ENCODE measurements at places on chromosomes 11 and 22.
A peak's percentile ranks its signal among the peaks of the same experiment; 100 is the strongest.

DNA sequence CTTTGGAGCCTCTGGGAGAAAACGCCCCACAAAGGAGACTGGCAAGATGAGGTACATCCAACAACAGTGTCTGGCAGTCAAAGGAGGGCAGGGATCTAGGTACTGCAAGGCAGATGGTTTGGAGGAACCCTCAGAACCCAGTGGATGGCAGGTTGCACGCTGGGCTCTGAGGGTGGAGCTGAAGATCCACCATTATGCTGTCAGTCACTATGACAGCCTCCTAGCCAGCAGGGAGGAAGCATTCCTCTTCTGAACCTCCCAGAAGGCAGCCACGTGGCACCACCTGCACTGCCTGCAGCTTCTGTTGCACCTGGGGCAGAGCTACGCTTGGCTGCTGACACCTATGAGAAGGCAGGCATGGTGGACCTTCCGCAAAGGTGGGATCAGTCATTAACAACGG lies 40.2 kb downstream of the HTR3A start:
- no peak for DNase-seq

DNA sequence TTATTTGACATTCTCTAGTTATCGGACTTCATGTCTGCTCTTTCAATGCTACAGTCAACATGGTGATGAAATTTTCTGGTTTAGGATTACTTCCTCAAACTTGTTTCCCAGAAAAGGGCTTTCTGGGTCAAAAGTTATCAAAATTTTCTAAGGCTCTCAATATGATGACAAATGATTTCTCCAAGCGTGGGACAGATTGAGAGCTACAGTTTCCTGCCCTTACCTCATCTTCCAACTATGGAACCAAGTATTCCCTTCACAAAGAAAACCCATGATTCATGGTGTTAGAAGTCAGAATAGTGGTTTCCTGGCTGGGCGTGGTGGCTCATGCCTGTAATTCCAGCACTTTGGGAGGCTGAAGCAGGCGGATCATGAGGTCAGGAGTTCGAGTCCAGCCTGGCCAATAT lies 17.8 kb downstream of the MYO18B start:
- no peak for DNase-seq

GRCh38 chr11:1862588-1863351 lies 9.9 kb downstream of the LSP1 start:
- DNase-seq, result no peak

GRCh38 chr11:88631497-88631896 lies 294.0 kb upstream of the CTSC start:
- DNase-seq, result no peak

- DNase-seq, result peak; percentile 47
These were observed 132.4 kb downstream of the TTC28 start for GRCh38 chr22:28547132-28547842.

GRCh38 chr22:30809086-30809485 lies 114.4 kb downstream of the OSBP2 start:
- DNase-seq, result peak; percentile 7

DNA sequence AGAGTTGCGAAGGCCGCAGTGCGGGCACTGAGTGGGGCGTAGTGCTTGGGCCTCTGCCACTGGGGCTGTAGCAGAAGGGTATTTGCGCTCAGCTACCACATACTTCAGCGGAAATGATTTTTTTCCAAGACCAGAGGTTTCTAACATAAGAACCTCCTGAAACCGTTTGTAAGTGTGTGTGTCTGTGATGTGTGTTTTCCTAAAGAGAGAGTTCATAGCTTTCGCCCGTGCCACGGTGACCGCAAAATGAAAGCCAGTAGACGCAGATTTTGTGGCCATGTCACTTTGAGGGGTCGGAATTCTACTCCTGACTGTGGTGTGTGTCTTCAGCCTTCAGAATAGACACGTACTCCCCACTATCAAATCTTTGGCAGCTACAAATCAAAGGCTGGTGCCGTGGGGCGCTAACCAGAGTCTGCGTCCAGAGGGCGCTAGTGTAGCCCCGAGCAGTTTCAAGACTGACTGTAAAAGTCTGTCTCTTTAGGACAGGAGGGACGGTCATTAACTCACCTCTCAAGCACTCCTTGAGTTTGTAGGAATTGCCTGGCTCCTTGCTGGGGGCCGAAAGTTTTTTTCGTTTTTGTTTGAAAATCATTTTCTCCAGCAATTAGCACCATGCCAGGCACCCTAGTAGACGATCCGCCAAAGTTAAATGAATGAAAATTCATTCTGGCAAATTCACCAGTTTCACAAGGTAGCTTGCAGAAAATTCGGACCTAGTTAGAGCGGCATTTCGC lies 2.5 kb upstream of the CALCA start:
- no peak for DNase-seq

DNA sequence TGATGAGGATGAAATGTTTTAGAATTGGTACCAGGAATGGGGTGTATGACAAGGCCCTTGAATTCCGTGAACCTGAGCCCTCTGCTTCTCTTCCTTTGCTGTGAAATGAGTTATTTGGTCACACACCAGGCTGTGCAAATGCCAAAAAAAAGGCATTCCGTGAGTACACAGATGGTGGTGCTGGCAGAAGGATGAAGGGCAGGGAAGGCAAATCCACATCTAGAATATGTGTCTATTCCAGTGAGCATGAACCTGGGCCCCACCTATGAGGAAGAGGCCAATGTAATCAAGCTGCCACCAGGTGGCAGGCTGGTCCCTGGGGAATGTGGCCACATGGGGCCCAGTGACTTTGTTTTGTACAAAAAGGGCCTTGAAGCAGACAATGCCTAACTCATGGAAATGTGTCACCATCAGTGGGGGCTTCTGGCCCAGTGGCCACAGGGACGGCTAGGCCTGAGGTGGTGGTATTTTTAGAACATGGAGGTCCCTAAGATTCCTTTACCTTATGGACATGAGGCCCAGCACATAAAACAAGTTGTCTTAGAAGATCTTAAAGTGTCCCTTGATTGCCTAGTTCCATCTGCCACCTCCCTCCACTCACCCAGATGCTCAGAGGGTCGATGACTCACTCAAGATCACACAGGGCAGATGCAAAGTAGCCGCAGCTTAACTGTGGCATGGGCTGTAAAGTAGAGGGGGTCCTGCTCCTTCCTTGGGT lies 3.9 kb upstream of the RNF215 start:
- no peak for DNase-seq

- no peak for DNase-seq
These were observed 98.2 kb downstream of the MSANTD4 start for GRCh38 chr11:105923807-105924206.

All from skeletal muscle cell (primary cell).